ENCODE measurements at places on chromosomes 5 and 9. TPM values are rescaled to one million over a fixed set of nuclear protein-coding genes. Genes with fewer than 3 reads are reported as not detected.

The SLC25A2 gene
- polyA plus RNA-seq, result not detected

The PCDHA10 gene
- polyA plus RNA-seq, result 0.01 TPM

The IFT74 gene
- 16.4 TPM for polyA plus RNA-seq

The CARD9 gene
- 0.94 TPM for polyA plus RNA-seq

The ABHD17B gene
- polyA plus RNA-seq, result 16.6 TPM

The FCHO2 gene
- 9.6 TPM for polyA plus RNA-seq

The C7 gene
- polyA plus RNA-seq, result not detected

The C5orf58 gene
- polyA plus RNA-seq, result not detected

The ARSB gene
- polyA plus RNA-seq, result 8.4 TPM

The FAM221B gene
- not detected for polyA plus RNA-seq

The COX7C gene
- 1,143 TPM for polyA plus RNA-seq

The SNAPC4 gene
- 10.3 TPM for polyA plus RNA-seq

The ZFYVE16 gene
- 18.8 TPM for polyA plus RNA-seq

The EQTN gene
- not detected for polyA plus RNA-seq

The CCL28 gene
- polyA plus RNA-seq, result 0.15 TPM

The TXNDC8 gene
- not detected for polyA plus RNA-seq

The ADAMTSL1 gene
- 0.04 TPM for polyA plus RNA-seq

The PCDHA1 gene
- 0.18 TPM for polyA plus RNA-seq

The SEMA5A gene
- not detected for polyA plus RNA-seq

The LECT2 gene
- polyA plus RNA-seq, result not detected

The ADAMTS2 gene
- polyA plus RNA-seq, result not detected

The SLC34A1 gene
- polyA plus RNA-seq, result not detected

The SLC35A4 gene
- polyA plus RNA-seq, result 62.1 TPM

The PTCH1 gene
- polyA plus RNA-seq, result 1.6 TPM

The SCGB3A2 gene
- not detected for polyA plus RNA-seq

The RRAGA gene
- 115 TPM for polyA plus RNA-seq

The FBXL7 gene
- polyA plus RNA-seq, result 1.1 TPM

The FRRS1L gene
- polyA plus RNA-seq, result 0.54 TPM

The CLIC3 gene
- polyA plus RNA-seq, result 6.4 TPM

The MLLT3 gene
- 15.3 TPM for polyA plus RNA-seq

The ANKRD31 gene
- polyA plus RNA-seq, result 0.15 TPM

The CDH9 gene
- not detected for polyA plus RNA-seq

The C8G gene
- polyA plus RNA-seq, result 1.3 TPM

The OTULINL gene
- 2.4 TPM for polyA plus RNA-seq

The ZNF189 gene
- polyA plus RNA-seq, result 9.6 TPM

The TMEFF1 gene
- 0.37 TPM for polyA plus RNA-seq

The C5orf34 gene
- polyA plus RNA-seq, result 7.6 TPM

The PCDHB4 gene
- 0.03 TPM for polyA plus RNA-seq

The CCNI2 gene
- polyA plus RNA-seq, result 0.26 TPM

The SPINK6 gene
- 0.79 TPM for polyA plus RNA-seq

The FAM78A gene
- 0.65 TPM for polyA plus RNA-seq

The PCDHB7 gene
- 0.03 TPM for polyA plus RNA-seq

The ELOVL7 gene
- polyA plus RNA-seq, result 8.3 TPM

The GAS1 gene
- 0.03 TPM for polyA plus RNA-seq

The DMRT1 gene
- polyA plus RNA-seq, result not detected

The PAEP gene
- not detected for polyA plus RNA-seq

The LTC4S gene
- not detected for polyA plus RNA-seq

The DMRTA1 gene
- 0.62 TPM for polyA plus RNA-seq

The SPOCK1 gene
- polyA plus RNA-seq, result 19.2 TPM

The RAD23B gene
- 136 TPM for polyA plus RNA-seq

The GAPT gene
- polyA plus RNA-seq, result not detected

The MARCOL gene
- 0.11 TPM for polyA plus RNA-seq

The HAVCR2 gene
- 0.05 TPM for polyA plus RNA-seq

The GARIN3 gene
- polyA plus RNA-seq, result not detected

The COL23A1 gene
- polyA plus RNA-seq, result not detected

The LPAR1 gene
- 15.8 TPM for polyA plus RNA-seq

The KLF4 gene
- 3.4 TPM for polyA plus RNA-seq

The RABEPK gene
- 41.9 TPM for polyA plus RNA-seq

The CEL gene
- 0.87 TPM for polyA plus RNA-seq
